Stimulated activated CD8-positive, alpha-beta memory T cell treated with anti-CD3 and anti-CD28 coated beads, Interleukin-7, amount 100 ng/mL, for 24 hours (primary cell): ENCODE measurements at places on chromosomes 16 and 17.

- DNase-seq: no peak
These were observed 10.3 kb downstream of the RSL1D1 start for GRCh38 chr16:11841026-11841425.

- DNase-seq: no peak
These were observed 85.9 kb downstream of the SPAG9 start for GRCh38 chr17:51034800-51035199.

GRCh38 chr16:11793840-11794239, 3.2 kb downstream of the ZC3H7A start:
- DNase-seq: no peak

GRCh38 chr16:66291833-66292232, 74.7 kb upstream of the CDH5 start:
- DNase-seq: no peak

- no peak for DNase-seq
These were observed 65.1 kb downstream of the ABCC6 start for GRCh38 chr16:16158082-16158658.

DNA sequence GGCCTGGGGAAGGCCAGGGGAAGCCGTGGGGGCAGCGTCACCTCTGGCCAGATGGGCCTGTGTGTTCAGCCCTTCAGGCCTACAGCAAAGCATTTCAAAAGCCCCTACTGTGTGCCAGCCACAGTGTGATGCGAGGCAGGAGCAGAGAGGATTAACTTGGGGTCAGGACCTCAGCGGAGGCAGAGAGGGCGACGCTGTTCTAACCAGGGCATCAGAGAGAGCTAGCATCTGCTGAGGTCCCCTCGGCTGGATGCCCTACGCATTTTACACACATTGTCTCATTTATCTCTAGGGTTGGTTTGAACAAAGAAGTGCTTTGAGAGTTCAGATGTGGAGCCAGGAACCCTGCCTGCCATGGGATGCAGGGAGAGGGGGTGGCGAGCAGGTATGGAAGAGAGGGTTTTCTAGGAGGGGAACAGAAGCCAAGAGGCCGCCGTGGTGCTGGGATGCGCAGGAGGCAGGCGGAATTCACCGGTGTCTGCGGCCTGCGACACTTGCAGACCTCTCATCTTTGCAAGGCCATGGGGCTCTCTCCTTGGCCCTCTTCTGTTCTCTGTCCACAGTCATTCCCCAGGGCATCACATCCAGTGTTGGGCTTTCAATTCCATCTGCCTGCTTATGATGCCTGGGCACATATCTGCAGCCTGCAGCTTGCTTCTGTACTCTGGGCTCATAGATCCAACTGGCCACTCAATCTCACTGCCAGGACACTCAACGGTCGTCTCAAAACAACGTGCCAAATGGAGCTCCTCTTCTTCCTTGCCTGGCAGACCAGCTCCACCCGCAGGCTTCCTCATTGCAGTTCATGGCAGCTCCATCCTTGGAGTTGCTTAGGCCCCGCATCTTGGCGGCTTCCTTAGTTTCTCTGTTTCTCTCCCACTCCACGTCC, 8.1 kb upstream of the NKD1 start:
- DNase-seq: no peak
